NCI-H446 (cell line): ENCODE measurements at places on chromosomes 2 and 18.

- no peak for DNase-seq
These were observed 9.5 kb upstream of the IL1B start for GRCh38 chr2:112846031-112846430.

- DNase-seq: no peak
These were observed 73.5 kb upstream of the CCDC150 start for GRCh38 chr2:196565982-196566381.

DNA sequence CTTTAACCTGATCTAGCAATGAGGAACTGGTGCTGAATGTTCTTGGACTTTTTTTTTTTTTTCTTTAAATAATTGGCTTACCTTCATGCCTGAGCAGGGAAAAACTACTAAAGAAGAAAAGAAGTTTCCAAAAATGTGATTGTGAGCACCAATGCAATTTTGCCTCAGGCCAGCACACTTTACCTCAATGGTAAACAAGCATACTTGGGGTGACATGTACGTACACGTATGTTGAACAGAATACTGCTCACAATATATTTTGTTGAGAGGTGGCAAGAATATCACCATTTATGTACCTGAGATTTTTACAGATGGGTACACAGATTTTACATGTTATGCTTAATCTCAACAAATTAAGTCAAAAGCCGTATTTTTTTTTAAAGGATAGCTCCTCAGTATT, 144.3 kb downstream of the FIGN start:
- no peak for DNase-seq

GRCh38 chr2:189022492-189022891, 48.3 kb downstream of the COL3A1 start:
- no peak for DNase-seq

- DNase-seq: no peak
These were observed 30.1 kb upstream of the CCL20 start for GRCh38 chr2:227783404-227784138.

- DNase-seq: no peak
These were observed 274.9 kb downstream of the NDUFA10 start for GRCh38 chr2:239750045-239750835.
